ENCODE measurements at places on chromosomes 12 and 14.

DNA sequence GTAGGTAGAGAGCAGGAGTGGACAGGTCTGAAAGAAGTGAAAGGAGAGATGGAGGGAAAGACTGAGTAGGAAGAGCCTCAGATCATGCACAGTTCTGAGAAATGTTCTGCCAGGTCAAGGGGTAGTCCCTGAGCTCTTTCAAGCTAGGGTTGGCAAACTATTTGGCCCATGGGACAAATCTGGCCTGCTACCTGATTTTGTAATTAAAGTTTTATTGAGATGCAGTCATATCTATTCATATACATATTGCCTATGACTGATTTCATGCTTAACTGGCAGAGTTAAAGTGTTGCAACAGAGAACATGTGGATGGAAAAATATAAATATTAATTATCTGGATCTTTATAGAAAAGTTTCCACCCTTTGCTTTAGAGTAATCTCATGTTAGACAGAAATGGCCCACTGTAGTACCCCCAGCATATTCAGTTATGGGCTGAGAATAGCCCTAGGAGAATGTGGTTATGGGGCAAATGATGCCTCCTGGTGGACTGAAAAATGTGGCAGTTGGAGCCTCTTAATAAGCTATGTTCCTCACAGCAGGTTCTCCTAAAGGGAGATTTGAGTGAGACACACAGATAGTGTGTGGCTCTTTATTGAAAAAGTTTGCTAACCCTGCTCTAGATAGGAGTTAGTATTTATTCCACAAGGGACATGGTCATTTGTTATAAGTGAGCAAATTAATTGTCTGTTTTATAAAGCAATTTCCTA lies 476.9 kb downstream of the LRIG3 start:
- DNase-seq: no peak

DNA sequence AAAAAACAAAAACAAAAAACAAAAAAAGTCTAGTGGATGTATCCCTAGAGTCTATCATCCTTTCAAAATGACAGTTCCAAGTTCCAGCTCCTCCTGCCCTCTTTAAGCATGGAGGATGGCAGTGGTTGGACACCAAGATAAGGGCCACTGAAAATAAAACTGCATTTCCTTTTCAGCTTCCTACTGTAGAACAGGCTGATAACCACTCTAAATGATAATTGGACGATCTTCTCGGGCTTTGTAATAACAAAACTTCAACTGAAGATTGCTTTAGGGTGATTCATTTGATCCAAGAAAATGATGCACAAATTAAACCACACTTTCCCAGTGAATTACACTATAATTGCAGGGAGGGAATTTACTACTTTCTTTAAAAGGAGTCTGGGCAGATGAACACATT lies 42.2 kb upstream of the CRACR2A start:
- DNase-seq: no peak

GRCh38 chr14:101234244-101234937 lies 326.9 kb upstream of the DIO3 start:
- DNase-seq: no peak

DNA sequence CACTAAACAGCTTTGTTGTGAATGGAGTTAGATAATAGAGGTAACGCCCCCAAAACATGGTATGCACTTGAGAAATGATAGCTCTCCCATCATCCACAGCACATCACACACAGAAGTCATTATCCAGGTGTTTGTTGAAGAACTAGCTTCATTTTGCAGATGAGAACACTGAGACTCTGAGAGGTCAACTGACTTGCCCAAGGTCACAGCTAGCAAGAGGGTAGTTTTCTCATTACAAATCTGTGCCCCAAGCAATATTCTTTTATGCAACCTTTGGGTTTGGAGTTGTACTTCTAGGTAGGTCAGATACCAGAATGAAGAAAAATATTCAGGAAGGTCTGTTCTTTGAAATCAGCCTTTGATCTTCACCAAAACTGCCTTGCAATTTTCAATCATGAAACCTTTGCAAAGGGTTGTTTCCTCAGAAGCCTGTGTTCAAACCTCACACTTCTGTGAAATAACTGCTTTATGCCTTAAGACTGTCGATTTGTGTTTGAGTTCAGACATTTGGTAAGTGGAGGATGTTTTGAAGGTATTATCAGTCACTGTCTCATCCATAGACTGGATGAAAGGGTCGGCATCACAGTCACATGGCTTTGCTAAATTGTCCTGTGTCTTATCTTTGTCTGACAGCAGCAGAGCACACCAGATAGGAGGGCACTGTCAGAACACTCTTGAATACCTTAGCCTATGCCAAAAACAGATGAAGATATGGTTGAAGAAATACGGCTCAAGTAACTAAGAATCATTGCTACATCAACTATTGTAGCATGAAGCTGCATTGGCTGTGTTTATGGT lies 233.2 kb upstream of the BTG1 start:
- no peak for DNase-seq

DNA sequence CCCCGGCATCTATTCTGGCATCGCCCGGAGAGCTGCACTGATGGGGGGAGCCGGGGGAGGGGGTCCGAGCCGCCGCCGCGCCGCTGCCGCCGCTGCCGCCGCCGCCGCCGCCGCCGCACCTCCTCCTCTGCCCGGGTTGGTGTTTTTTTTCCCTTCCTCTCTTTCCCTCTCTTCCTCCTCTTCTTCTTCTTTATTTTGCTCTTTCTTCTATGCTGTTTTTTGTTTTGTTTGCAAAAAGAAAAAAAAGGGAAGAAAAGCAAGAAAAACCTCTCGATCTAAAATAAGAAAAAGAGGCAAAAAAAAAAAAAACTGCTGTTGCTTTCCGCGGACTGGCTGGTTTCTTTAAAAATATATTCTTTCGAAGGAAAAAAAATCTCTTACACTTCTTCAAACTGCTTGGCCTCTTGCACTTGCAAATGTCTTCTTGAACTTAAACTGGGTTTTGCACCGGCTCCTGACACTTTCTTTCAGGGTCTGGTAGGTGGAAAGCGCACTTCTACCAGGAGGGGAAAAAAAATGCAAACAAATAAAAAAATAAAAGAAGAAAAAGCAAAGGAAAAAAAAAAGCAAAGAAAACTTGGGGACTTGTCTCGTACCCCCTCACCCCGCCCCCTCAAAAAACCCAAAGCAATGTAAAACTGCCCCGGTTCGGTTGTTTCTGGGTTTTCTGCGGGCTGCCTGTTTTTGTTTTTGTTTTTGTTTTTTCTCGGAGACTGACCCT lies 616 bp downstream of the BCL11B start:
- no peak for DNase-seq

DNA sequence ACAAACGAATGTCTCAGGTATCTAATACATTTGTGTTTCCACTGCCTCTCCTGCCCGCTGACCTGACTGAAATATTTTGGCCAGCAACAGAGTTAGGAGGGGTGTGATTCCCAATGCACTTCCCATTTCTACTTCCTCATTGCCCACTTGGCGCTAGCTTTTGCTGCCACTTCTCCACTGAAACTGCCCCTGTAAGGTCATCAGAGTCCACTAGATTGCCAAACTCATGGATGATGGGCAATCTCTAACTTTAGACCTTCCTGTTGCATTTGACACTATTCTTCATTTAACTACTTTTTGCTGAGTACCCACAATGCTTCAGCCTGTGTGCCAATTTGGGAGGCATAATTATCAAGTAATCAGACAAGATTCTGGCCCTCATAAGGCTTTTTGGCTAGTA lies 40.8 kb downstream of the GPR65 start:
- DNase-seq: no peak

GRCh38 chr12:90905691-90906370 lies 49.1 kb downstream of the CCER1 start:
- DNase-seq: no peak

All from NCI-H510A (cell line).